Sciatic nerve (tissue), 2 donors: ENCODE measurements at places on chromosomes 5 and 9.

- DNase-seq, result no peak
These were observed 27.2 kb upstream of the CYLC2 start for GRCh38 chr9:102967979-102968378.

DNA sequence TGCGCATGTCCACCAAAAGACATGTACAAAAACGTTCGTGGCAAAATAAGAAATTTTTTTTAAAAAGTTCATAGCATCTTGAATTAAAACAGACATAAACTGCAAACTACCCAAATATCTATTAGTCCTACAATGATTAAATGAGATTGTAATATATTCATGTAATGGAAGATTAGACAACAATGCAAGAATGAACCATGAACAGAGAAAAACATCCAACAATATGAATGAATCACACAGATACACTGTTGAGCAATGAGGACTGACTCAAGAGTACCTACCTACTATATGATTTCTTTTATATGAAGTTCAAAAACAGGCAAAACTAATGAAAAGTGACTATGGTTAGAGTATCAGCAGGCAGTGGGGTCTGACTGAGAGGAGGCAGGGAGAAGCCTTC lies 17.9 kb upstream of the CTNNAL1 start:
- DNase-seq, result no peak

DNA sequence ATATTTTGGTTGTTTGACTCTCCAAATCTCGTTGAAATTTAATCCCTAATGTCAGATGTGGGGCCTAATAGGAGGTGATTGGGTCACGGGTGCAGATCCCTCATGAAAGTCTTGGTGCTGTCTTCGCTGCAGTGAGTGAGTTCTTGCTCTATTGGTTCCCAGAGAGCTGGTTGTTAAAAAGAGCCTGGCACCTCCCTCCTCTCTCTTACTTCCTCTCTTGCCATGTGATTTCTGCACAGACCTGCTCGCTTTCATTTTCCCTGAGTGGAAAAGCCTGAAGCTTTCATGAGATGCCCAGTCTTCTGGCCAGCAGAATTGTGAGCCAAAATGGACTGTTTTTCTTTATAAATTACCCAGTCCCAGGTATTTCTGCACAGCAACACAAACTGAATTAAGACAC lies 221.6 kb downstream of the MAT2B start:
- no peak for DNase-seq

DNA sequence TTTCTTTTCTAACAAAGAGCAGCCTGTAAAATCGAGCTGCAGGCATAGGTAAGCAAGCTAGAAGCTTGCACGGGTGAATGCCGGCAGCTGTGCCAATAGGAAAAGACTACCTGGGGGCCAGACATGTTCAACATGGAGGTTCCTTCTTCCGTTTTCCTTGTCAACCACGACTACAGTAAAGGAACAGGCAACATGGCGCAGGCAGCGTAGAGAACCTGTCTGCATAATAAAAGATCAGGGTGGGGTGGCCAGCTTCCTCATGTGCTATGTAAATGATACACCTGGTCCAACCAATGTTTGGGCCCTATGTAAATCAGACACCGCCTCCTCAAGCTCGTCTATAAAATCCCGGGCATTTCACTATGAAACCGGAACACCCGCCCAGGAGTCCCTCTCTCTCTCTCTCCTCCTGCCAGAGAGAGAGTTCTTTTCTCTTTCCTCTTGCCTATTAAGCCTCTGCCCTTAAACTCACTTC lies 103.8 kb upstream of the LIFR start:
- DNase-seq, result no peak

DNA sequence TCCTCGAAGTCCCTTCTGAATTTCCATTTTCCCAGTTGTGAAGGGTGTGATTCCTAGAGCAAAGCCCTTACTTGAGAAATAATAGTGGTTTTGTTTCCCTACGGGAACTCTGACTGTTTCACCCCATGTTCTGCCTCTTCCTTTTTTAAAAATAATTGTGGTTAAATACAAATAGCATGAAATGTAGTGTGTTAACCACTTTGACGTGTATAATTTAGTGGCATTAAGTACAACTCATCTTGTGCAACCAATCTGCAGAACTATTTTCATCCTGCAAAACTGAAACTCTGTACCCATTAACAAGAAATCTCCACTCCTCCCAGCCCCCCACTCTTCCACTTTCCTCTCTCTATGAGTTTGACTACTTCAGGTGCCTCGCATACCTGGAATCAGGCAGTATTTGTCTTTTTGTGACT lies 35.6 kb upstream of the HAND1 start:
- no peak for DNase-seq

DNA sequence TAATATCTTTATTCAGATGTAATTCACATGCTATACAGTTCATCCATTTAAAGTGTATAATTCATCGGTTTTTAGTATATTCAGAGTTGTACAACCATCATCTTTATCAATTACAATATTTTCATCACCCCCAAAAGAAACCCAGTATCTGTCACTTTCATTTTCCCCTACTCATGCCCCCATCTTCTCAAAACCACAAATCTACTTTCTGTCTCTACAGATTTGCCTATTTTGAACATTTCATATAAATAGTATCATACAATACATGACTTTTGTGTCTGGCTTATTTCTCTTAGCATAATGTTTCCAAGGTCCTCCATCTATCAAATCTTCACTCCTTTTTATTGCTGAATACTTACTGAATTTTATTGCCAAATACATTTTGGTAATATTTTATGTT lies 305.1 kb upstream of the SGCD start:
- DNase-seq, result no peak

DNA sequence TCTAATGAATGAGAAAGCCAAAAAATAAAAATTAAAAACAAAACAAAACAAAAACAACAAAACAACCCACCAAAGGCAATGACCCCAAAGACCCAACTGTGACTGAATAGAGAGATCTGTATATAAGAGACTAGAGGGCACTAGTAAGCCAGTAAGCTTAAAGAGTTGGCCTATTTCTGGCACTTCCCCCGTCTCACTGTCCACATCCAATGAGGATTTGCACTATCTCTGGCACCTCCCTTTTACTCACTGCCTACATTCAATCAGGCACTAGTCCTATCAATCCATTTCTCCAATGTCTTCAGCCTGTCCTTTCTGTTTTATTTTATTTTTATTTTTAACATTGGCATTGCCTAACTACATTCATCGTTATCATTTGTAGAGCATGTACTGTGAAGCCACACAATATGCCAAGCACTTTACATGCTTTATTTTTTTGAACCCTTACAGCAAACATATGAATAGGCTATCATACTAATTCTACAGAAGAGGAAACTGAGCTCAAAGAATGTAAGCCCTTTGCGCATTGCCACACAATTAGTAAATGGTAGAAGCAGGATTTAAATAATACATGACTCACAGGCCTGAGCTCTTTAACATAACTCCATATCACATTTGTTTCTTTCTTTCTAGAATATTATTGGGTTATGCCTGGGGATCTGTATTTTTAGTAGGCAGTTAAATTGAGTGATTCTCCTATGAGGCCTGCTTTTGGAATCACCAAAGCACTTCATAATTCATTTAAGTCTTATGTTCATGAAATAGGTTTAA lies 70.0 kb downstream of the C6 start:
- no peak for DNase-seq
